SJCRH30 (cell line): ENCODE measurements at places on chromosomes 6 and 20. TPM values are rescaled to one million over a fixed set of nuclear protein-coding genes. Genes with fewer than 3 reads are reported as not detected.
A peak's percentile ranks its signal among the peaks of the same experiment; 100 is the strongest.

DNA sequence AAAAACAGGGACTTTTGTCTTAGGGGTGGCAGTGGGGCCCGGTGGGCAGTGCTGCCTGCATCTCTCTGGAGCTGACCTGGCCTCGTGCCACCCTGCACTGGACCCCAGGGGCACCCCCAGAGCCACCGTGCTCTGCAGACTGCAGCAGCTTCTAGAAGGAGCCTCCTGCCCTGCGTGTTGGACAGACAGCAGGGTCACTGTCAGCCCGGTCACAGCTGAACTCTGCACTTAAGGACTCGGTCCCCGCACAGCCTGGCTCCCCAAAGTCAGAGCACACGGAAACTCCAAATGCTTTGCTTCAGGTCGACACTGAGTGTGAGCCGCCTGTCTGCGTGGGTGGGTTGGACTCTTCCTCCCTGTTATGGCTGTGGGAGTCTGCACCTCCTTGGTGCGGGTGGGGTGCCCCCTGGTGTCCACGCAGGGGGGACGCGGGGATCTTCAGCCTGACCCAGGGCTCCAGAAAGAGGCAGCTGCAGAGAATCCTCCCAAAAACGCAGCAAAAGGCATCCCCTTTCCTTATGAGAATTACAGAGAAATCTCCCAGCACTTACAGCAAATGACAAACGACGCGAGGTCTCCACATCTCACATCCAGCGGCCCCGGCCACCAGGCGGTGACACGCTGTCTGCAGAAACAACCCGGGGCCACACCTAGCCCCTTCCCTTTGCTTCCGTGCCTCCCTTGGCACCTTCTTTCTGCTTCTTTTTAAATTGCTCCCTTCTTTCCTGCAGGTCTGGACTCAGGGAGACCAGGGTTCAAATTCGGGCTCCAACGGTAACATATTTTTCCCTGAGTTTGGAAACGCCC lies 36.3 kb upstream of the DACT2 start:
- DNase-seq: peak; percentile 56

The HEY2 gene
- 0.15 and 0.22 TPM in 2 replicates for total RNA-seq

GRCh38 chr20:62888406-62888805 lies 26.8 kb upstream of the TCFL5 start:
- no peak for DNase-seq

GRCh38 chr6:142155091-142155490 lies 8.0 kb downstream of the VTA1 start:
- no peak for DNase-seq

DNA sequence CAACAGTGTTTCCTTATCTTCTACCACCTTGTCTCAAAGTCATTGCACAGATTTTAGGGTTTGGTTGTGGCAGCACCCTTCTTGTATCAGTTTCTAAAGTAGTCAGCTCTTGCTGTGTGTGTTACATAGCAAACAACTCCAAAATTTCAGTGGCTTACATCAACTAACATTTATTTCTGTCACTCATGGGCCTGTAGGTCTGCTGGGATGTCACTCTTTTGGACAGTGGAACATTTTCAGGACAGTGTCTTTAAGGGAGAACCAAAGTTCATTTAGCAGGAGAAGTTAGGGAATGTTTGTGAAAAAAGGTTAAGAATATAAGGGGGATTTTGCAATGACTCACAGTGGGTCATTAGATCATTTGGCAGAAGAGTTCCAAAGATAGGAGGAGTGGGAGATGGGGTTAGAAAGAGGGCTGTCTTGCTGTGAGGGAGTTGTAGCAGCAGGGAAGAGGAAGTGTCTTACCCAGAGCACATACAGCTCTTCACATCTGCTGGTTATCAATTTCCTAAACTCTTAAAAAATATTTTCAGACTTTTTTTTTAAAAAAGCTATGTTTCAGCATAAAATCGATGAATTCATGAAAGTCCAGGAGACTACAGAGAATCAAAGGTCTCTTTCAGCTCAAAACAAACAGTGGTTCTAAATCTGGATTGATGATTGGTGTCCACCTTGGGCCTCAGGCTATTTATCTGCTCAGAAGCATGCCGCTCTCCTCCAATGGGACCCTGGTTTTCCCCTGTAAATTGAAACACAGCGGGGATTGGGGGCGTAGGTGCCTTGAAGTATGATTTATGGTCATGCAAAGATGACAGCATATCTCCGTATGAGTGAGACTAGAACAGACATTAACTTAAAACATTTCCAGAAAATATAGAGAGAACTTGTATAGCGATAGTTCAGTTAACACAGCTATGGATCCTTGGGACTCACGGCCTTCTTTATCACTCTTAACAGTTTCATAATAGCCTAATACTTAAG lies 117.3 kb downstream of the B3GAT2 start:
- no peak for DNase-seq

The GGT7 gene
- total RNA-seq: 7.5 and 11.8 TPM in 2 replicates

- DNase-seq: no peak
These were observed 3.6 kb downstream of the HLA-DQB1 start for GRCh38 chr6:32662836-32663235.

DNA sequence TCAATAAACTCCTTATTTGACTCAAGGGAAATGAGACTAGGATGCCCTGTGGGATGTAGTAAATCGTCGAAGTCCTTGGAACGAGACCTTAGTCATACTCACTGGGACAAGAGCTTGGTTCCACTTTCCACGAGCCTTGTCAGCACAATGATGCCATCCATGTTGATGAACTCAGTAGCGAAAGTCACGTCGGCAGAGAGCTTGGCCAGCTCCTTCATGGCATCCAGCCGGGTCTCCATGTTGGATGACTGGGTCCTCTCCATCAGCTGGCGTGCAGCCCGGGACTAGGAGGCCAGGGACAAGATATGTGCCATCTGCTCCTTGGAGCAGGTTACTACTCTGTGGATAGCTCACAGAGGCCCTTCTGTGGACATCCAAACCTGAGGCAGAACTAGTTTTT lies 17.5 kb downstream of the ELMO2 start:
- DNase-seq: no peak

The PSMG4 gene
- 10.1 and 11.0 TPM in 2 replicates for total RNA-seq

DNA sequence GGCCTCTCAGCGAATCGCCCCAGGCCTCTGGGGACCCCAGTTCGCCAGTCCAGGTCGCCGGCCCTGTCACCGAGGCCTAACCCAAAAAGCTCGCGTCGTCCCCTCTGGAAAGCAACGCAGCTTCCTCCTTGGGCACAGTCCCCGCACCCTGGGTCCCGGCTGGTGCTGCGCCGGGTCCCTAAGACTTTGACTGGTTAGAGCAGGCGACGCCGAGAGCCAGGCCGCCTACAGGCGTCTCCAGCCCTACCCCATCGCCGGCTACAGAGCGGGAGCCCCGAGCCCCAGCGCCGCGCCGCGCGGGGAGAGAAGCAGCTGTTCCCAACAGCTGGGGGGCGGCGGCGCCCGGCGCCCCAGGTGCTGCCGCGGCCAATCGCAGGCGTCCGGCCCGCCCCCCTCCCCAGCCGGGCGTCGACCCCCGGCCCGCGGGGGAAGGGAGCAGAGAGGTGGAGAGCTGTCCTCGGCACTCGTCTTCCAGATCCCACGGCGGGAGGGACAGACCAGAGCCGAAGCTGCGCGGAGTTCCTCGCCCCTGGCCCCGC lies 540 bp upstream of the RBM24 start:
- peak; percentile 91 for DNase-seq

DNA sequence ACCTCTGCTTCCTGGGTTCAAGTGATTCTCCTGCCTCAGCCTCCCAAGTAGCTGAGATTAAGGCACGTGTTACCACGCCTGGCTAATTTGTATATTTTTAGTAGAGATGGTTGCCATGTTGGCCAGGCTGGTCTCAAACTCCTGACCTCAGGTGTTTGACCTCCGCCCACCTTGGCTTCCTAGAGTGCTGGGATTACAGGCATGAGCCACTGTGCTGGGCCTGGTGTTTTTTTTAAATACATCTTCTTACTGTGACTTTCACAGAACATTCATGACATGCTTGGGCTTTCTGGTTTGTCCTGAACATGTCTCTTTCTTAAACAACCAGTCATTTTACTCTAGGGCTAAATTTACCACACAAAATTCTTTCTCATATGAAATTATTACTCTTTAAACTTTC lies 34.7 kb upstream of the FAM8A1 start:
- DNase-seq: no peak

DNA sequence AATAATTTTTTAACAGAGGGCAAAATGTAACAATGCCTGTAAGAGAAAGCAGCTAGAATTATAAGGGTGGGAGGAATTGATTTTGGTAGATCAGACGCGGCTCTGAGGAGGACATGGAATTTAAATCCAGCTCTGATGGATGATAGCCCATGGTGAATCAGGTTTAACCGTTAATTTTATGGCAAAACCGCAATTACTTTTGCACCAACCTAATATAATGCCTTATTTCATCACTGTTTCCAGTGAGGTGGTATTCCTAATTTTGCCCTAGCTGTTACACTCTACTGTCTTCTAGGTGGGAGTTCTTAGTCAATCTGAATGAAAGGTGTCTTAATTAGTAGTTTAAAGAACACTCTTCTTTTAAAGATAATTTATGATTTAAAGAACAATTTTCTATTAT lies 198.3 kb upstream of the SMLR1 start:
- DNase-seq: no peak

The GRM4 gene
- 0.06 and 0.08 TPM in 2 replicates for total RNA-seq

DNA sequence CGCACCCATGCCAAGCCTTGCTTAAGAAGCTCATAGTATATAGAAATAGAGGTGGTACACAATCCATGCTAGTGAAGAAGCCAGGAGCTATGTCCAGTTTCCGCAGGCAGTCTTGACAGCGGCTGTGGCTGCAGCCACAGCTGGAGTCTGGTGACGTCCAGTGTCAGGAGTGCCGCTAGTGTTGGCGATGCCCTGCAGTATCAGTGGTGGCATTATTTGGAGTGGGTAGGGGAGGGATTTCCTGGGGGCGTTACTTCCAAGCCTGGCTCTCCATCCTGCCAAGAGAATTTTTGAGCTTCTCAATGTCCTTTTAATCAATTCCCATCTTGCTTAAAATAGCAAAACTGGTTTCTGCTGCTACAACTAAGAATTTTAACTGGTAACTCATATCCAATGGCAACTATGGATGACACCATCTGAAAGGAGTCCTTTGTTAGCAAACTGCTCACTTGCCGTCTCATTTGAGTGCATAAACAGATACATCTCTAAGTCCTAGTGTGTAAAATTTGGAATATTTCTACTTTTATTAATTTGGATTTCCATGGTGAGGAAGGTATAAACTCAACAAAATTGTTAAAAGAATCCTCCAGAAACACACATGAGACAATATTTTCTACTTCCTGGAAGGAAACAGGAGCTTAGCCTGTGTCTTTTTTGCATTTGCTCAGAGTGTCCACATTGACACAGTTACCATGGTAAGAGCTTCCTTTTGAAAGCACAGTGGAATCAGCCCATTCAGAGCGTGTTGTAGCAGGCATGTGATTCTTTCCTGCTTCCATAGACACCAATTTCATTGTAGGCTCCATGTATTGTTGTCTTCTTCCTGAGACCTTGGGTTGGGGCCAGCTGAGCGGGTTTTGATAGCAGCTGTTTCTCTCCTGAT lies 44.6 kb upstream of the PXDC1 start:
- no peak for DNase-seq

- peak; percentile 72 for DNase-seq
These were observed 120.8 kb downstream of the BACH2 start for GRCh38 chr6:90175627-90176538.

GRCh38 chr20:51017251-51017650 lies 5.7 kb downstream of the KCNG1 start:
- no peak for DNase-seq
